ENCODE measurements at places on chromosomes 4 and X. TPM values are rescaled to one million over a fixed set of nuclear protein-coding genes. Genes with fewer than 3 reads are reported as not detected.

XAGE2 gene
- not detected for total RNA-seq

SYNPO2 gene
- 3.0 TPM for total RNA-seq

ATP1B4 gene
- not detected for total RNA-seq

DCAF12L2 gene
- 5.2 TPM for total RNA-seq

MAGEB2 gene
- not detected for total RNA-seq

MAGEA6 gene
- total RNA-seq, result not detected

TMPRSS11A gene
- total RNA-seq, result not detected

FAM149A gene
- 30.5 TPM for total RNA-seq

CCDC158 gene
- total RNA-seq, result 3.9 TPM

INTS6L gene
- total RNA-seq, result 19.4 TPM

RXFP1 gene
- 18.7 TPM for total RNA-seq

MMAA gene
- 8.9 TPM for total RNA-seq

BCLAF3 gene
- 39.1 TPM for total RNA-seq

RENBP gene
- total RNA-seq, result 1.5 TPM

CITED1 gene
- 3.2 TPM for total RNA-seq

COQ2 gene
- 9.1 TPM for total RNA-seq

DCAF8L2 gene
- total RNA-seq, result not detected

BGN gene
- 4.4 TPM for total RNA-seq

ERAS gene
- total RNA-seq, result not detected

UGT2B17 gene
- not detected for total RNA-seq

IGFBP7 gene
- total RNA-seq, result 42.0 TPM

MAGEA12 gene
- not detected for total RNA-seq

ZDHHC15 gene
- 9.6 TPM for total RNA-seq

DUSP9 gene
- 1.7 TPM for total RNA-seq

NAA11 gene
- not detected for total RNA-seq

DCUN1D4 gene
- 75.2 TPM for total RNA-seq

SMPX gene
- total RNA-seq, result not detected

PRR32 gene
- not detected for total RNA-seq

RTL5 gene
- 8.4 TPM for total RNA-seq

SLC7A11 gene
- total RNA-seq, result 31.5 TPM
